Stomach (tissue), 19 donors: ENCODE measurements at places on chromosomes 2 and 18.

- DNase-seq: peak; percentile 57
These were observed 396.2 kb downstream of the ZNF516 start for GRCh38 chr18:76098674-76099411.

DNA sequence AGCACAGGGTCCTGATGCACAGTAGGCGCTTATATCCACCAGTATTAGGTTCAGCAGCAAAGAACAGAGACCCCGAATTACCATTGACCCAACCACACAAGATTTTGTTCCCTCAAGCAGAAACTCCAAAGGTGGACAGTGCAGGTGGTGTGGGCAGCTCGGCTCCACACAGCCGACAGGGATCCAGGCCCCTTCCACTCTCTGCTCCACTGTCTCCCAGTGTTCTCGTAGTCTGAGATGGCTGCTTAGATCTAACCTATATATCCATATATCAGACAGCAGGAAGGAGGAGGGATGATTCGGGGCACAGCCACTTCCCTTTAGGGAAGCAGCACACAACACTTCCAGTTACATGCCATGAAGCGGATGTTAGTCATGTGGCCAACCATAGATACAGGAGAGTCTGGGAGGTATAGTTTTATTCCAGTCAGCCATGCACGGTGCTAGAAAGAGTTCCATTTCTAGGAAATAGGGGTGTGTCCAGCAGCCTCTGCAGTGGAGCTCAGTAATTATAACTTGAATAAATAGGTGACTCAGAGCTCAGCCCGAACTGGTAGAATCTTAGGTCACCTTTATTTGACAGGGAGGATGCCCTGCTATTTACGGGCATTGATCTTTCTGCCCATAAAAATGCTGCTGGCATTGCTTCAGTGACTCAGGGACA, 158.9 kb downstream of the TWIST2 start:
- DNase-seq: peak; percentile 23

- no peak for DNase-seq
These were observed 209.3 kb upstream of the MYT1L start for GRCh38 chr2:2540406-2540805.

DNA sequence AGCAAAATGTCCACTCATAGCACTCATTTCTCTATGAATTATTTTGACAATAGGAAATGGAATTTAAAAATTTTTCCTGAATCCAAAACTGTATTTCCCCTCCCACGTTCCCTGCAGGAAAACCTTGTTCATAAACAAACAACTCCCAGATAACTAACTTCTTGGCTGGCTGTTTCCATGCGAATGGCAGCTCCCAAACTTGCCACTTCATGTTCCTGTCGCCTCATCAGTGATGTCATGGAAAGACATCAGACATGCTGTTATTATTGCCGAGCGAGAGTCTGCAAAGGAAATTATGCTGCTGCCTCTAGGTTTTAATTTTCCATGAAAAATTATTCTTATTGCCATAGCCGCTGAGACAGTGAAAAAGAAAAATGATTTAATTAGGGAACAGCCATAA, 117.0 kb upstream of the RIOK3 start:
- DNase-seq: peak; percentile 75

DNA sequence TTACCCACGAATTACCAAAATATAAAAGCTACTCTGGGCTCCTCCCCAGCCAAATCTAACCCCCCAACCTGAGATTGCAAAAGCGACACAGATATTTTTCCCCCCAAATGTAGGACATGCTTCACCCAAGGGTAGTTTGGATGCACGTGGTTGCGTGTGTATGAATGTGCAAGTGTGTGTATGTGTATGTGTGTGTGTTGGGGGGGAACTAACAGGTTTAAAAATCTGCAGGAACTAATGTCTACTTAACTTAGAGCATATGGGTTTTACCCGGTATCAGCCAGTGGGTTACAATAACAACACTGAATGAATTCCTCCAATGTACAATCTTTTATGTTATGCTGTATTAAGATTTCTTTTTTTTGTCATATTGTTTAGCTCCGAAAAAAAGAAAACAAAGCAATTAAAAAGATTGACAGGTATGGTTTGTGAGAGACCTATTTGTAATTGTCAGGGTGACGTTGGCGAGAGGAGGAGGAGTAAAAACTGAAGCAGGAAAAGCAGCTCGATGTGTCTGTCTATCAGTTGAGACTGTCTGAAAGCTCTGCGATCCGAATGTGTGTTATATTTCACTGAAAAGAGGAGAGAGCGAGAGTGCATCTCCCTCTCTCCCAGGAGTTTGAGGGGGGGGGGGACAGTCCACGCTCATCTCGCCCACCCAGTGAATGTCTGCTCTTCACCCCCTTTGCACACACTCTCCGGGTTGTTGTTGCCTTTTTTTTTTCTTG, at the start of gene TSHZ1:
TSHZ1 (plus strand) TSS at position 524 of the 728 bp plus-strand sequence. CDS start 1,080 bp downstream, outside the sequence.
- DNase-seq: peak; percentile 95

- peak; percentile 33 for DNase-seq
These were observed 79.7 kb downstream of the AGAP1 start for GRCh38 chr2:235573331-235574221.

GRCh38 chr2:29865512-29865911, 55.9 kb downstream of the ALK start:
- DNase-seq: no peak

- DNase-seq: no peak
These were observed 241.5 kb downstream of the SH3RF3 start for GRCh38 chr2:109370399-109371035.

GRCh38 chr2:170204298-170204951, 26.5 kb downstream of the MYO3B start:
- DNase-seq: no peak

GRCh38 chr2:147045113-147045512, 799.7 kb upstream of the ACVR2A start:
- peak; percentile 65 for DNase-seq

DNA sequence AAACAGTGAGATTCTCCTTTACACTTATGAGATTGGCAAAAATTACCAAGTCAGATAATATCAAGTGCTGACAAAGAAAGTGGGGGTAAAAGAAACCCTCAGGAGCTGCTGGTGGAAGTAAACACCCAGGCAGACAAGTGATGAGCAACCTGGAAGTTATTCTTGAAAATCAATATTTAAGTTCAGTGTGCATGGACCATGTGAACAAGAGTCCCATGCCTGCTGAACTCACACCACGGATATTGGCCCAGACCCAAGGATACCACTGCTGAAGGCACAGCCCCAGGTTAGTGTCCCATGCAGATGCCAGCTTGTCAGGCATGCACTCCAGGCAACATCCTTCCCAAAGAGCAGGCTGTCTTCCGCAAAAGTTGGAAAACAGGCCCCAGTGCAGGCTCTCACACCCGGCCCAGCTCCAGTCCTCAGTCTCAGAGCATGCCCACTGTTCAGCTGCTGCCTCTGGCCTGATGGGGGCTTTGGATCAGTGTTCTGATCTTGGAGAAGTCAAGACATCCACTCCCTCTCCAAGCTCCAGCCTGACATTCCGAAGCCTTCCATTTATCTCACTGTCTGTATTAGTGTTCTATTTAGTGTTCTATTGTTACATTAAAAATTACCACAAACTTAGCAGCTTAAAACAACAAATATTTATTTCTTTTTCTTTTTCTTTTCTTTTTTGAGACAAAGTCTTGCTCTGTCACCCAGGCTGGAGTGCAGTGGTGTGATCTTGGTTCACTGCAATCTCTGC, 70.0 kb downstream of the HS1BP3 start:
- DNase-seq: no peak

- DNase-seq: no peak
These were observed 419.0 kb downstream of the DSC3 start for GRCh38 chr18:30623401-30624065.

DNA sequence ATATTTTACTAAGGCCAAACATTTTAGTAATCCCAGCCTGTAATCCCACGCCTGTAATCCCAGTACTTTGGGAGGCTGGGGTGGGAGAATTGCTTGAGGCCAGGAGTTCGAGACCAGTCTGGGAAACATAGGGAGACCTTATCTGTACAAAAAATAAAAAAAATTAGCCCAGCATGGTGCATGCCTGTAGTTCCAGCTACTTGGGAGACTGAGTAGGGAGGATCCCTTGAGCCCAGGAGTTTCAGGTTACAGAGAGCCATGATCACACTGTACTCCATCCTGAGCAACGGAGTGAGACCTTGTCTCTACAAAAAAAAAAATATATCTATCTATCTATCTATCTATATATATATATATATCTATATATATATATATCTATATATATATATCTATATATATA, 19.1 kb downstream of the KLHL23 start:
- DNase-seq: no peak

- DNase-seq: no peak
These were observed 13.3 kb upstream of the C18orf32 start for GRCh38 chr18:49500201-49500921.

- no peak for DNase-seq
These were observed 367.3 kb upstream of the SALL3 start for GRCh38 chr18:78612318-78612717.

- DNase-seq: no peak
These were observed 311.9 kb upstream of the EPHA4 start for GRCh38 chr2:221883976-221884375.

DNA sequence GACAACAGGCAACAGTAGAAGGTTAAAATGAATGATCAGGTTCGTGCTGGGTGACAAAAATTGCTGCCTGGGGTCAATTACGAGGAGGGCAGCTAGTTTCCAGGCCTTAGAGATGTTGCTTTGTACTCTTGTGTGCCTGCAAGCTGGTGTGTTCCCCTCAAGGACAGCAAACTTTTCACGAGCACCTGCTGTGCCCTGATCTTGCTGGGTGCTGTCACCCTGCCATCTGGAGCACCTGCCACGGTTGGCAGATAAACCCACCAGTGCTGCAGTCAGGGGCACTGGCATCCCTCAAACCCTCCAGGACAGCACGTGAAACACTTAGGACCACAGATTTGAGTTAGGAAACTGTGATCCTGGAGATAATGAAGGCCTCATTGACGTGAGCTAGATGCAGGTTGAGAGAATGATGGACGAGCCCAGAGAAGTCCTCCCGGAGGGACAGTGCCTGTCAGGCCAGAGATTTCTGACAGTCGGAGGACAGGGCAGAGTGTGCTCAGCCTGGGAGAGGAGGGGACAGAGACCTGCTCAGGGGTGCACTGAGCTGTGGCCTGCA, 104.3 kb upstream of the RAB12 start:
- no peak for DNase-seq

DNA sequence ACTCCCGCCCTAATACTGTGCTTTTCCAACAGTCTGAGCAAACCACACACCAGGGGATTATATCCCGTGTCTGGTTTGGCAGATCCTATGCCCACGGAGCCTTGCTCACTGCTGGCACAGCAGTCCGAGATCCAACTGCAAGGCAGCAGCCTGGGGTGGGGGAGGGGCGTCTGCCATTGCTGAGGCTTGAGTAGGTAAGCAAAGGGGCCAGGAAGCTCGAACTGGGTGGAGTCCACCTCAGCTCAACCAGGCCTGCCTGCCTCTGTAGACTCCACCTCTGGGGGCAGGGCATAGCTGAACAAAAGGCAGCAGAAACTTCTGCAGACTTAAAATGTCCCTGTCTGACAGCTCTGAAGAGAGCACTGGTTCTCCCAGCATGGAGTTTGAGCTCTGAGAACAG, 44.2 kb downstream of the LNPK start:
- DNase-seq: no peak

DNA sequence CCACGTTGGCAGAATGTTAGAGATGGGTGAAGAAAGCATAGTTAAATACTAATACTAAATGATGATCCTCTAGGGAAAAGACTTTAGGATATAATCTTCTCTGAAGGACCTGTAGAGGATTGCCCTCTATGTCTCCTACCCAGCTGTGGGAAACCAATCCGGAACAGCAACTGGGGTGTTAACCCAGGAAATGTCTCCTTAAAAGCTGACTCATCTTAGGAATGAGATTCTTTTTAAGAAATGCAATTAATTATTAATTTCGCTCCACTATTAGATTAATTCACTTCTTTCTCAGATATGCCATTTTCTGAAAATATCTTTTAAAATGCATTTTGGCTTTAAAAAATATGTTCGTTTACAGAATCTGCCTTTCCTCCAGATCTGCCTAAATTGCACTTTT, 7.4 kb downstream of the SCN3A start:
- no peak for DNase-seq

DNA sequence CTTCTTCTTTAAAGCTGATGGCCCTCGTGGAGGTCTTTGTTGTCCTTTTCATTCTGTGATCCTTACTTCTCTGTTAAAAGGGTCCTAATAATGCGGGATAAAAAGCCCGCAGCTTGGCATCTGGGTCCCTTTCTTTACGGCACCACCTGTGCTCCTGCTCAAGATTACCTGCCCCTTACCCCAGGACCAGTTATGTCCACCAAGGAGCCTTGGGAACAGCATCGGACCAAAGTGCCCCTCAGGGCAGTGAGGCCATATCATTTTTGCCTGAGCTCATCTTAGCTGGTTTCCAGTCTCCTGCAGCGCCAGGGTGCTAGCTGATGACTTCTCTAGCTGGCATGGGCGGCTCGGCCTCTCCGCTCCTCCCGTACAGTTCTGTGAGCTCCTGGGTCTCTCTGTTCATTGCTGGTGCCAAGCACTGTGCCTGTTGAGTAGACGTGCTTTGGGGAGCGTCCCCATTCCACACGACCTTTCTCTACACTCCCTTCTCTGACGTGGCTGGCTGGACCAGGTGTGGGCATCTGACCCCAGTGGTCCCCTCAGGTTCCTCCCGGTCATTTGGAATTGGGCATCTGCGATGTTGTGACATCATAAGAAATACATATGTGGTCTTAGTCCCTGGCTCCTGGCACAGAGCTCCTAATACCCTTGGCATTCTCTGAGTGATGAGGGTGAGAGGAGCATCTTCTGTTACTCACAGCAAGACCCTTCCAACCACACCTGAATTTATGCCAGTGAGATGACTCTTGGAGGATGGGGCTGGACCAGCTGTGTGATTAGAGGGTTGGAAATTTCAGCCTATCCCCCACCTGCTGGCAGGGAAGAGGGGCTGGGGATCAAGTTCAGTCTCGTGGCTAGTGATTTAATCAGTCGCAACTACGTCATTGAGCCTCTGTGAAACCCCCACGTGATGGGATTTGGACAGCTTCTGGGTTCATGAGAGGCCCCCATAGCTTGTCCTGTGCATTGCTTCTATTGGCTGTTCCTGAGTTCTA, 134.2 kb upstream of the HS6ST1 start:
- DNase-seq: peak; percentile 10

- DNase-seq: peak; percentile 42
These were observed 68.6 kb downstream of the CCDC138 start for GRCh38 chr2:108855194-108855593.

GRCh38 chr2:58131191-58132011, 84.8 kb downstream of the VRK2 start:
- DNase-seq: no peak

GRCh38 chr2:230312638-230313037, 14.4 kb upstream of the SP140L start:
- no peak for DNase-seq

GRCh38 chr2:88950010-88950409, 258.5 kb downstream of the RPIA start:
- no peak for DNase-seq

GRCh38 chr2:202140522-202141252, 67.6 kb downstream of the KIAA2012 start:
- no peak for DNase-seq
